ENCODE measurements at places on chromosomes 4 and X.

DNA sequence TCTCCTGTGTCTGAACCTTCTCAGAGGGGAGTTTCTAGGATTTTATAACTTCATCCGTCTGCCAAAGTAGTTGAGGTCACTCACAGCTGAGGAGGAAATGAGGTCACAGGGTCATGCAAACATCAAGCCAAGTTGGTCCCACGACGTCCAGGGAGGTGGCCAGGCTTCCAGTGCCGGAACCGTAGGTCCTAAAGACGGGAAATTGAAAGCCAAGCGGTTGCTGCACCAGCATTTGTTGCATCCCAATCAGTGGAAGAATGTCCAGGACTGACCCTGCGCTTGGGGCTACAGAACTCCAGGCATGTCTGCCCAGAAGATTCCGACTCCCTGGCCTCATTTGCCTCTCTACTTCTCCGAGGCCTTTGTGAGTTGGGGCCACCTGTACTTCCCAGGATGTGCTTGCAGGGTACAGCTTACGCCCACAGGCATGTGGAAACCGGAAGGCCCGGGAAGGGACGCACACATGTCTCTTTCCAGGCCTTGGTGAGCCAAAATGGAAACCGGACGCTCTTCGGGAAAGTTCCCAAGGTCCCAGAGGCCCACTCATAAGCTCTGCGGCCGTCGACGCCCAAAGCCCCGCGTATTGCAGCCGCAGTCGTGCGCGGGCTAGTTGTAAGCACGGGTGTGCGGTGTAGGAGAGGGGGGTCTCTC lies 9.3 kb downstream of the PRDM8 start:
- DNase-seq, result no peak

DNA sequence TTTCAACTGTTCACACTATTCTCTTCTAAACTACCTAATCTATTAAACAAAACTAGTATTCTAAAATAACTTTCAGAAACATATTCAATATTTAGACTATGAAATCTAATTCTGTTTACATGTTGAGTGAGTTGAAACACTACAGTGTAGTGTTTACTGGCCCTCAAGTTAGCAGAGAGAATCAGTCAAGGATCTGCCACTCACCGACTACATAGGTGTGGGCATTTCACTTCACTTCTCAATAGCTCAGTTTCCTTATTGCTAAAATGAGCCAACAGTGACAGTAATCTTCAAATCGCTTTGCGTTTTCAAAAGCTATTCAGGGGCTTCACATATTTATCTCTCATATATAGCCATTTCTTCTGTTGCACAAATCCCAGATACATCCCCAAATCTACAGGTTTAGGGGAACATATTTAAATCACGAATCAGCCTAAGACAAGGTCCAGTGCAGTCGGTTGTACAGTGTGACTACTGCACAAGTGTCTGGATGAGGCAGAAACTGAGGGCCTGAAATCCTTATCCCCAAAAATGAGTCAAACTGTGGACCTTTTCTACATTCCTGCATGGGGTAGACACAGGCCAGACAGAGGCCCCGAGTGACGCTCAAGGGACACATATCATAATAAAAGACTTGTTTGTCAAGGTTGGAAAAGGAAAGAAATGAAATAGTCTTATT lies 129.8 kb downstream of the PPP3CA start:
- DNase-seq, result no peak

DNA sequence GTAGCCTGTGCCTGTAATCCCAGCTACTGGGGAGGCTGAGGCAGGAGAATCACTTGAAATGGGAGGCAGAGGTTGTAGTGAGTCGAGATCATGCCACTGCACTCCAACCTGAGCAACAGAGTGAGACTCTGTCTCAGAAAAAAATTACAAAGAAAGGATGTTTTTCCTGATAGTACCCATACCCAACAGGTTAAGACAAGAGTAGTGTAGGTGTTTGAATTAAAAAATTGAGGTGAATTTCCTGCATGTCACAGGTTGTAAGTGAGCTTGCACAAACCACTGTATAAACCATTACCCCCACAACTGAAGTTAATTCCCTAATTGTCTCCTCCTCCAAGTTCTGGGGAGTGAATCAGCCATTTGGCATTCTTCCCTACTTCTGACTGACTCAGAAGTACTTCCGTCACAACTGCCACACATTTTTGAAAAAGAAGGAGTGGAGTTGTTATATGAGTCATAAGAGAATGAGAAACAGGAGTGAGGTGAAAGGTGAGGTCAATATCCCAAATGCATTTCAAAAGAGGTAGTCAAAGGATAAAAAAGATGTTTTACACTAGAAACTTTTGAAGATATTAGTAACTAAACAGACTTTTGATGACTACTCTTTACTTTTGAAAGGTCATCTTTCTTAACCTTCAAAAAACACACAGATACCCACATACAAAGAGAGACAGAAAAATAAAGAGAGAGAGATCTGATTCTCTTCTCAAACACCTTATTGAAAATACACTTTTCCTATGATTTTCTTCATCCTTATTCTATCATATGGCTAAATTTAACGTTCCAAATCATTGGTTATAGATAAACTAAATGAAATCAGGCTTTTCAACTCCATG lies 134.5 kb downstream of the BTC start:
- peak; percentile 99 for DNase-seq

GRCh38 chr4:83563998-83564397 lies 28.1 kb downstream of the GPAT3 start:
- DNase-seq, result no peak

DNA sequence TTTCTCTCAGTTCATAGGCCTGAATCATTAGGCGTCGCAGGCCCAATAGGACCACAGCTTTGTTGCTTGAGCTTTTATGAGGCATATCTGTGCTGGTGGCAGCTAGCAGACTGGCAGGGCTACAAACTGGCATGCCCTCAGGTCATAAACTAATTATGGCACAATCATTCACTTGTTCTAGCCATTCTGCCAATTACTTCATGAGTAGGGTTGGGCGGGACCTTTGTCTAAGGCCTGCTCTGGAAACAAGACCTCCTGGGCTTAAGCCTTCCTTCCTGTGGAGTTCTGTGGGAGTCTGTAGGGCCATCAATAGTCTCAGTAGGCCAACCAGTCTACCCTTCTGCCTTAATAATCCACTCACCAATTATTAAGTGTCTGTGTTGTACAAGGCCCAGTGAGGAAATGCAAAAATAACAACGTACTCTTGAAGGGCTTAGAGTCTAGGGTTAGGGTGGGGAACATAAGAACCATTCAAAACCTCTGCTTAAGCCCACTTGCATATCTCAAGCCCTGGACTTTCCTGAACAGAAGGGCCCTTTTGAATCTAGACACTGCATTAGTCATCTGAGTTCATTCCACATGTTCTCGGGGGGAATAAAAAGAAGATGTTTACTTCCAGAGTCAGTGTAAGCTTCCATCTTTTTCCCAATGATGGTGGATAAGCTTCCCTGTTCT lies 44.5 kb downstream of the SHROOM4 start:
- no peak for DNase-seq

DNA sequence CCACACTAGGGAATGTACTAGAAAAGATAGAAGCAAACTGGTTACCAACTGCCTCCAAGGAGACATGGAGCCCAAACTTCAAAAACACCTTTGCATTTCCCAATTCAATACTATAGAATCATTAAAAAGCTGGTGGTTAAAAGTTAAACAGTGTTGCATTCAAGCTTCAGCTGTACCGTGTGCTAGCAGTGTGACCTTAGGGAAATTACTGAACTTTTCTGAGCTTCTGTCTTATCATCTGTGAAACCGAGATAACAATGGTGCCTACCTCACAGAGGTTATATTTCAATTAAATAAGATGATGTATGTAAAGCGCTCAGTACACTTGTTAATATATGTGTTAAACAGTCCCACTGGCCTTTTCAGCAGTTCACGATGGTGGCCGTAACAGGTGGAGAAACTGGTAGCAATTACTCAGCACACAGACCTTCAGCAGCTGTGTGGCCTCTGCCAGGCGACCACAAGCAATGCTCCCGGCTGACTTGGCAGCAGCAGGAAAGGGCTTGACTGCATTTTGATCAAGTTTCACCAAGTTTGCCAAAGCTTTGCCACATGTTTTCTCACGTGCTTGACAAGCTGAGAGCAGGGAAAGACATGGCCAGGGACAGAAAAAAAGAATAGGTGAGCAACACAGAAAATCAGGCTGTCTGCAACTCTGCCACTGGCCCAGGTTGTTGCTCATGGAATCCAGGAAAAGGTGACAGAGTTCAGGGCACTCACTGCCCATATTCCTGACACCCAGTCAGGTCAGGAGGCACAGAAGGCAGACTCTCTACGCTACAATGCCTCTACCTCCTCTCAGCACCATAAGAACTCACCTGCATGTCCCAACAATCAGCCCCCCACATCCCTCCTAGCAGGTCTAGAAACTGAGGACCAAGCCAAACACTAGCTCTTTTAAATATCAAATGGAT lies 72.1 kb downstream of the PARM1 start:
- DNase-seq, result no peak

DNA sequence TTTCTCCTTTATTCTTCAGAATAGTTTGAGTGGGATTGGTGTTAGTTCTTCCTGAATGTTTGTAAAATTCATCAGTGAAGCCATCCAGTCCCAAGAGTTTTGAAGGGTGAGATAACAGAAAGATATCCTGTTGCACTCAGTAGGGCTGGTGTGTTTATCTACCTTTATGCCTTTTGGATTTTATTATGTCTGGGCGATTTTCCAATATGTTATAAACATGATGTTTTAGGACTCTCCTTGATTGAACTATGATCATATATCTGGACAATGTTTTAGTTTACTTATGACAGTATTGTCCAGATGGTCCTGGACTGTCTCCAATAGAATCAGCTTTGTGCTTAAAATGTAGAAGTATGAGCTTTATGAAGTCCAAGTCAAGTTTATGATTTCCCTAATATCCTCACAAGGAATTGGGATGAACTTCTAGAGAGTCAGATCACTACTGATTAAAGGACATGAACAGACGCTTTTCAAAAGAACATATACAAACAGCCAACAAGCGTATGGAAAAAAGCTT lies 77.6 kb upstream of the ITM2A start:
- DNase-seq, result no peak

DNA sequence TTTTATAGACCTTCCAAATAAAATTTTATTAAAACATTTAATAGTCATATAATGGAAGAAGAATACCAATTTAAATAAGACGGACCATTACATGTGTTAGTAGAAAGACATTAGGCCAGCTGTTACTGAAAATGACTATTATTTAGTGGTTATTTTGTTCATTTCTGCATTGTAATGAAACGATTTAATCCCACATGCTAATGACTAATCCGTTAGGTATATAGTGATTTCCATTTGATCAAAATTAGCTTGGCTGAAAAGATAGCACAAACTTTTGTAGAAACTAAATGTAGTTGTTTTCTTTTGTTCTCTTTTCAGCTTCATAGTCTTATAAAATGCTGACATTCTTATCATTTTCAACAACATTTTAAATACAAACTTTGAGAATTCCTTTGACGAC lies 556.1 kb upstream of the TENM3 start:
- DNase-seq, result no peak

- no peak for DNase-seq
These were observed 63.2 kb downstream of the BANK1 start for GRCh38 chr4:101853691-101854090.

DNA sequence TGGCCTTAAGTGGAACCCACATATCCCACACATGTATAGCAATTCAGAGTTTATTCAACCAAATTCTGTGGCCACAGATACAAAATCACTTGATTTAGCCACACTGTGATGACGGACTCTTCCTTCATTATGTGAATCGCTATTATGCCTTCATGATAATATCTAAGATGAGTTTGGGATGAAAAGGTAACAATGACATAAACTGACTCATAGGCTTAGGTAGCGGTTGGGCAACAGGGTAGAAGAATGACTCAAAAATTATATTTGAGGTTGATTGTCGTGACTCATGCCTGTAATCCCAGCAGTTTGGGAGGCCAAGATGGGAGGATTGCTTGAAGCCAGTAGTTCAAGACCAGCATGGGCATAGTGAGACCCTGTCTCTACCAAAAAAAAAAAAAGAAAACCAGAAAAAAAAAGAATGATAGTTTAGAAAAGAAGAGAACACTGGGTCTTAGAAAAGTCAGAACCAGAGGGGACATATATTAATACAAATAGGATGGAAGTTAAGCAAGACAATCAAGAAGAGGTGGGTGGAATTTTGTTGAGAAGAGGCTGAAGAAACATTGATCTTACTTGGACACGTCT lies 70.4 kb upstream of the USP9X start:
- no peak for DNase-seq

- DNase-seq, result no peak
These were observed 266.8 kb upstream of the LDB2 start for GRCh38 chr4:17165286-17165685.

DNA sequence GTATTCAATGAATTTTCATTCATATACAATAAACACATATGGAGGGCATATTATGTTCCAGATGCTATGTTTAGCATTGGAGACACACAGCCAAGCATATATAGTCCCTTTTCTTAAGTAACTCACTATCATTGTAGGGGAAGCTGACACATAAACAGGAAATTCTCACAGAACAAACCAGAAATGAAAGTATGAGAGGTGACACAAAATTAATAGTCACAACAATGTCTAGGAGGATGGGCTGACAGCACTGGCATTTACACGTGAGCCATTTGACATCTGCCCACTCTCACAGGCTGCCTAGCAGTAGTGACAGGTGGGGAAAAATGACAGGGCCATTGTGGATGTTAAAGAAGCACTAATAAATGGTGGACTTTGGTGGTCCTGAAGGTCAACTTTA lies 2.6 kb upstream of the CNOT6L start:
- no peak for DNase-seq

- DNase-seq, result no peak
These were observed 904.9 kb downstream of the CENPC start for GRCh38 chr4:66640233-66640990.

DNA sequence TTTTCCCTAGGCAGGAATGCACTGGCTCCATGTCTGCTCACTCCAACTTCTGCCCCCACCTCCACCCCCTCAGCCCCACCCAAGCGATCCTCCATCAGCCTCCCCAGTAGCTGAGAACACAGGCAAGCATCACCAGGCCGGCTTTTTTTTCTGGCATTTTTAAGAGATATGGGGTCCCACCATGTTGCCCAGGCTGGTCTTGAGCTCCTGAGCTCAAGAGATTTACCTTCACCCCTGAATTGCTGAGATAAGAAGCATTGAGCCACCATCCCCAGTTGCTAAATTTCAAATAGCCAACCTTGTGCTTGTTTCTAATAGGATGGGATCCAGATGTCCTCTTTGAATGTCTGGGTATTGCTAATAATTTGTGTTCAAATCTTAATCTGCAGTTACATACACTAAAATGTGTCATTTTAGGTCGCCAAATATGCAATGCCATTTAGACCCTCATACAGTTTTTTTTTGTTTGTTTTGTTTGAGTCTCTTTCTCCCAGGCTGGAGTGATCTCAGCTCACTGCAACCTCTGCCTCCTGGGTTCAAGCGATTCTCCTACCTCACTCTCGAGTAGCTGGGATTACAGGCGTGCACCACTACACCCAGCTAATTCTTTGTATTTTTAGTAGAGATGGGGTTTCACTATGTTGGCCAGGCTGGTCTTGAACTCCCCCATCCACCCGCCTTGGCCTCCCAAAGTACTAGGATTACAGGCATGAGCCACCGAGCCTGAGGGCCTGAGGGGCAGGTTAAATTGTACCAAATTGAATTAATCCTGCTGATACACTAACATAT lies 8.8 kb downstream of the LARP7 start:
- DNase-seq, result no peak

- DNase-seq, result no peak
These were observed 155.5 kb downstream of the DHX15 start for GRCh38 chr4:24428850-24429249.

Measured in HFF-Myc (cell line).